ENCODE measurements at places on chromosomes 11 and 22.

DNA sequence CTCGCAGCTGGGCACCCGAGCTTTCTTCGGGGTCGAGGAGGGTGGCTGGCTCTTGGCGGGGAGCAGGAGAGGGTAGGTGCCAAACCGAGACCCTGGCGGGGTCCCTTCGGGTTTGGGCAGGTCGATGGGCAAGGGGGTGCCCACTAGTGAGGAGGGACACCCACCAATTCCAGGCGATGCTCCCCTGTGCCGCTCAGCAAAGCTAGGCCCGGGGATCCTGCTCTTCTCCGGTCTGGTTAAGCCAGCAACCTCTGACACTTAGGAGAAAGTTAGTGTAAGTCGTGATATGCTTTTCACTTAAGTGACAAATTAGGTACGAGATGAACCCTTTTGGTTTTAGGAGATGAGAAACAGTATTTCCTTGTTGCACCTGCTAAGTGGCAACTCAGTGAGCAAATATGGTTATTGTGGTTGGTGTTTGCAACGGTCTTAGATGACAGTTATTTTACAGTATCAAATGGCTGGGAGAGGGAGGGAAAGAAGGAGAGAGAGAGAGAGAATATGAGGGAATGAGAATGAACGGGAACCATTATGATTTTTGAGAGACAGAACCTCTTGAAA lies 565 bp downstream of the NUCB2 start:
- DNase-seq = no peak

- no peak for DNase-seq
Observed at GRCh38 chr22:45757068-45757467, 85.4 kb downstream of the ATXN10 start.

DNA sequence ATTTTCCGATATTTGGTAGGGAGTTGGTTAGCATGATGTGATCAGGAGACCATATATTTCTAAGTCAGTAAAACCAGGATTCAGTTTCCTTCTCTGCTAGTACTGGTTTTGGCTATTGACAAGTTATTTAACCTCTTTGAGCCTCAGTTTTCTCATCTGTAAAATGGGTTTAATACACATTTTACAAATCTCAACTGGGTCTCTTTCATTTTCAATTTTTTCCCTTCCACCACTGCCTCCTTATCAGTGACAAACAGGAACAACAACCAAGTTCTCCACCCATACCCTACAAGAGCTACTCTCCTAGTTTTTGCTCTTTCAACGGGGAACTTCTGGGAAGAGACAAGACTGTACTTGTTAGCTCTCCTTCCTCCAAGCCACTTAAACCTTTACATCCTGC lies 6.2 kb upstream of the APLP2 start:
- no peak for DNase-seq

DNA sequence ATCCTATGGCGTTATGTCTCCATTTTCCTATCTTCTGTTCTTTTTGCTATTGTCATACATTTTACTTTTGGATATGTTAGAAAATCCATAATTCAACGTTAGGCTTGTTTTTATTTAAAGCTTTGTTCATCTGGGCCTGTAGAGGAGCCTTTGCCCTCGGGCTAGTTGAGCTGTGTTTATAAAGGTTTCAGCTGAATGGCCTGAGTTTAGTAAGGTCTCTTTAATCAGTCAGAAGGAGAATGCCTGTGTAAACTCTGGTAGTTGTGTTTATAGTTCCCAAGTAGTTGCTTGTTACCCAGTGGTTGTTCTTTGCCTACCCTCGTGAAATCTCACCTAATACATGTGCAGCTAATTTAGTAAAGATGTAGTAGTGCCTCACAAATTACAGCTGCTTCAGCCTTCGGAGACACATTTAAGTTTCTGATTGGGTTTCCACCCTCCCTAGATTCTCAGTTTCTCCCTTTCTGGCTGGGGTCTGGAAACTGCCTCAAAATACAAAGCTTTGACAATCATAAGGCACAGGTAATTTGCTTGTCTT lies 33.1 kb downstream of the MTMR3 start:
- DNase-seq = no peak

DNA sequence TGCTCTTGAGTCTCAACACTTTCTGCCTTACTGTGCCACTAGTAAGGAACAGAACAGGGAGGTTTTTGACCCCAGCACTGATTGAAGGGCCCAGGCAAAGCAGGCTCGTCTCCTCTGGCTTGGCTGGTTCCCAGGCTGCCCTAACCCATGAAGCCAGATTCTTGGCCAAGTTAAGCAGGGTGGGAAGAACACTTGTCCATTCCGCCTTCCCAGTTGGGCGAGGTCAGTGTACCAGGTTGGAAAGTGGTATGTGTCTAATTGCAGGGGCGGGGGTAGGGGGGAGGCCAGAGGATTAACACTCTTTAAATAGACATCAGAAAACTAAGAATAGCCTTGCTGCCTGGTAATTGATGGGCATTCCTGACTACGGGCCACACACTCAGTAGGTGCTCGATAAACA lies 14.4 kb downstream of the TIMP3 start:
- DNase-seq = no peak

- no peak for DNase-seq
Observed at GRCh38 chr11:34570584-34570983, 50.3 kb upstream of the EHF start.

DNA sequence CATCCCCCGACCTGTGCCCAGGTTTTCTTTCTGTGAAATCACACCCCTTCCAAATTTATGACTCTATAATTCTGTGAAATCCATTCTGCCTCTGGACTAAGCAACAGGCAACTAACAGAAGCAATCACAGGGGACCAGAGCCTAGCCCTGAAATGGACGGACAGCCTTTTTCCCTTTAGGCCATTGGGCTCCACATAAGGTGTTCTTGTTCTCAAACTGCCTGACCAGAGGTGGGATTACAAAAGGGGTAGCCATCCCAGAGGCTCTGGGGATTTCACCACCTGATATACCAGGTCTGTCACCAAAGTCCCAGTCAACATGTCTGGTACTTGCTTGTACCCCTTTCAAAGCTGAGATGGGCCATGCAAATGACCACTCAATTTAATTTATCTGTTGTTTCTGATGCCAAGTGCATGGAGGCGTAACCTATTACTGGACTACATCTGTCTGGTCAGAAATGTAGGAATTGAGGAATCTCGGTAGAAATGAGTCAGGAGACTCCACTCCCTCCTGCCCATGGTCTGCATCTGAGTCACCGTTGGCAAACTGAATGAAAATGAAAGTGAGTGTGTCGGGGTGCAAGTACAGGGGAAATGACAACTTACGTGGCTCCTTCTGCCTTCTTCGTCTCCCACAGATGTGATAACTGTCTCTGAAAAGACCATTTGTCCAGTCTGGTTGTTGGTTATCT lies 10.2 kb downstream of the DKK3 start:
- no peak for DNase-seq
